Naive thymus-derived CD4-positive, alpha-beta T cell (primary cell): ENCODE measurements at places on chromosomes 2 and 18. TPM values are rescaled to one million over a fixed set of nuclear protein-coding genes. Genes with fewer than 3 reads are reported as not detected.

DNA sequence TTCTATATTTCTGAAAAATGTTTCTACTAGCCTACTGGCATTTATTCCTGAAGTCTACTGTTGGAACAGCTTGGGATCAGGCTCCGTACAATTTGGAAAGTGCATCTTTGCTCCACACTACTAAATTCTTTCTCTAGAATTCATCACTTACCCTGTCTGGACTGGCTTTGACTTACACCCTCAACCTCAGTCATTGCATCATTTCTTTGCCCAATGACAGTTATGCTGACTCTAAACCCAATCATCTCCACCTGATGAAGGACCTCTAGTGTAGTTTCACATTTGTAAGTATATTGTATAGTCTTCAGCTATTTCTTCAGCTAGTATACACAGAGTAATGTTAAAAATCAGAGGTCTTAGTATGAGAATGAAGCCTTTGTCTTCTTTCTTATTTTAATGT, 359.6 kb upstream of the MC4R start:
- H3K36me3 ChIP-seq: no peaks in the 10 kb centered on the region
- no peaks in the 10 kb centered on the region for H3K27me3 ChIP-seq
- no peak for DNase-seq
- H3K27ac ChIP-seq: no peak overlapping the region
- H3K4me1 ChIP-seq: no peaks in the 10 kb centered on the region
- H3K4me3 ChIP-seq: no peak overlapping the region

DNA sequence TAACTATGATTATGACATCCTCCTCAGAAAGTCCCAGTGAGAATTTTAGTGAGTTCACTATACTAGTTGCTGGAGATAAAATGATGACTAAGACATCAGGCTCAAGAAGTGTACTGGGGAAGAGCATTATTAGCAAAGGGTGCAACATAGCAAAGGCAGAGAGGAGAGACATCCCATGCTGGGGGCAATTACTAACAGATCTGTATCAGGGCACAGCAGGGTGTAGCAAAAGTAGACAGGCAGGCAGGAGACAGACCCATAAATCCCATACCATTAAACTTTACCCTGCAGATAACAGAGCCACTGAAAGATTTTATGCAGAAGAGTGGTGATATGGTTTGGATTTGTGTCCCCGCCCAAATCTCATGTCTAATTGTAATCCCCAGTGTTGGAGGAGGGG, 161.7 kb downstream of the SP3 start:
- H3K36me3 ChIP-seq: no peaks in the 10 kb centered on the region
- H3K4me3 ChIP-seq: no peak overlapping the region
- no peak overlapping the region for H3K27ac ChIP-seq
- H3K27me3 ChIP-seq: no peaks in the 10 kb centered on the region
- DNase-seq: no peak

The AP1S3 gene
- 0.88 TPM for total RNA-seq

The GAREM1 gene
- 0.13 TPM for total RNA-seq
